ENCODE measurements at places on chromosomes 5 and 9.

DNA sequence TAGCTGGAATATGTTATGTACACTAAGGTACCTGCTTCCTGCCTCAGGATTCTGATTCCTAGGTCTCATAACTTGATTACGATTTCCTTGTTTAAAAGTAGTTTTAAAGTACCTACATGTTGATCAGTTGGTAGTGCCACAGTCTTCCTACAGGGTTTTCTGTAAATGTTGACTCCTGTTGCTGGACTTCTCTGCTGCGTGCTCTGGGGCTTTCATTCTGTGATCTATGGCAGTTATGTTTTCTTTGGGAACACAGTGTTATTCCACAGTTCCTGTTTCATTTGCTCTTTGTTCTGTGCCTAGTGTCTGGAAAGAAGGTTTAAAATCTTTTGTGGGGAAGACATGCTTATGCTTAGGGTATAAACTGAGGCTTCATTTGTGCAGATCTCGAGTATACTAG, 343.5 kb downstream of the PLK2 start:
- no peak for DNase-seq

DNA sequence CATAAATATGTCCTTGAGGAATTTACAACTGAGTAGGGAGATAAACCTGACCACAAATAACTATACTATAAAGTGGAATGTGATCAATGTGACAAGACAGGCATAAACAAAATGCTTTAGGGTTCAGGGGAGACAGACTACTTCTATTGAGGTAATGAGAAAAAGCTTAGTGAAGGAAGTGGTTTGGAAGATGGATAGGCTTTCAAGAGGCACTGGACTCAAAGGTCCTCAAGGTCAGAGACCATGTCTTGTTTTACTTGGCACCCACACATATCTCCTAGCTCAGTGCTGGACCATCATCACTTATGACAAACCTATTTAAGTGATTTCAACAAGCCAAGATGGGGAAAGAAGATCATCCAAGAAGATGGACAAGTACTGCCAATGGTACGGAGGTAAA, 257.8 kb downstream of the BNC2 start:
- DNase-seq, result no peak

DNA sequence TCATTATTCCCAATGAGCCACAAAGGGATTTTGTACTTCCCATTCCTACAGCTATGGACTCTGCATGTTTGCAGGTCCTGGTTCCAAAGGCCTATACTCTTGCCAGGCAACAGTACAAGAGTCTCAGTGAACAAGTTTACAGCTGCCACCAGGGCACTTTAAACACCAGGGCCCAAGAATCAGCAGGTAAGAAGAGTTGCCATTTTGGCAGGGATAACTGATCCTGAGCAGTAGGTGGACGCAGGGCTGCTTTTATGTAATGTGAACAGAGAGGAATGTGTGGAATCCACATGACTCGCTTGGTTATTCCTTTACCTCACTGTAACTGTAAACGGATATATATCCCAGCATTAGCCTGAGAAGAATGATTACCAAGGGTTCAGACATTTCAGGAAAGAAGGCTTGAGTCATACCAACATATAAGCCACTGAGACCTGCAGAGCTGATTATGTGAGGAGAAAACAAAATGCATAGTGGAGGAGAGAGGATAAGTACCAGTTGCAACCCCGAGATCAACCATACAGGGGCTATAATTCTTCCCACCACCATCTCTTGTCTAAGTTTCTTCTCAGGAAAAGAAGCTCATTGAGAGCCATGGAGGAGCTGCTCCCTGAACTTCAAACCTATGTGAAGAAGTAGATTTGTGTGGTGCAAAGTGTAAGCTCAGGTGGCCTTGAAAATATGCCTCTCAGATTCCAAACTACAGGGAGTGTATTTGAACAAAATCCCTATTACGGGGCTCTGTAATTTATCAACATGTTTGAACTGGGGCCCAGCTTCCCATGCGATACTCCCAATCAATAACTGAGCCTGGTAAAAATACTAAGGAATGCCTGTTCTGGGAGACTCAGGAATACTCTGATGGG, 24.6 kb downstream of the RAPGEF6 start:
- DNase-seq, result no peak

GRCh38 chr5:62621280-62621679, 42.7 kb downstream of the LRRC70 start:
- DNase-seq, result no peak

DNA sequence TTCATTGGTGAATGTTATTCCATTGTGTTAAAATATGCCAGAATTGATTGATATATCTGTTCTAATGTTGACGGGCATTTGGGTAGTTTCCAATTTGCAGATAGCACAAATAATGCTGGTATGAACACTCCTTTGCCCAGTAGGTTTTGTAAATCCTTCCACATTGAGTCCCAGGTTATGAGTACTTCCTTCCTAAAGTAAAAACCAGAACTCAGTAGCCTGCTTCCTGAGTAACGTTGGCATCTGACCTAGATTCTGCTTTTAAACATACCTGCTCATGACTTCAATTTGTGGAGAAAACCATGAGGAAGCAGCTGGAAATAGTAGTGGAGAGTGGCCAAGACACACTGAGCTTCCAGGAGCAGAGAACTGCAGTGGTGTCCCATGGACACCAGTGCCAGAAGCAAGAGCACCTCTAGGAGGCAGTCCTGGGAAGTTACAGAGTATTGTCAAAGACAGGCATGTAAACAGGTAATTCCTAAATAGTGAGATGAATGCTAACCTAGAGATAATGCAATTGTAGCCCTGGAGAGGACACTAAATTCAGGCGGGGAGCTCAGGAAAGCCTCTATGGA, 24.3 kb upstream of the RASGRF2 start:
- DNase-seq, result no peak

GRCh38 chr9:87517732-87518131, 20.1 kb downstream of the DAPK1 start:
- DNase-seq, result no peak

DNA sequence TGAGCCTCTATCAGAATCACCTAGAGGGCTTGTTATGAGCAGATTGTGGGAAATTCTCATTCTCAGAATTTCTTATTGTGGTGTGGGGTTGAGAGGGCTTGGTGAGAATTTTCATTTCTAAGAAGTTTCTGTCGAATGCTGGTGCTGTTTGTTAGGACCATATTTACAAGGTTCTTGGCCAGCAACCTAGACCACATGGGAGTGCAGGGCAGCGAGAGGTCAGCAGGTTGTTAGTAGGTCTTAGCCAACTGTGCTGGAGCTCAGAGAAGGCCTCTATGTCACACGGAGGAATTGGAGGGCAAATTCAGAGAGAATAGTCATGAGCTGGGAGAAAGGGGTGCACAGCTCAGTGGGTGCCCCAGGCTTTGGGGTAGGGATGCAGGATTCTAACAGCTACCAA, 357.0 kb downstream of the LRRC70 start:
- no peak for DNase-seq

GRCh38 chr9:89304020-89304833, 6.8 kb upstream of the CKS2 start:
- DNase-seq, result no peak

DNA sequence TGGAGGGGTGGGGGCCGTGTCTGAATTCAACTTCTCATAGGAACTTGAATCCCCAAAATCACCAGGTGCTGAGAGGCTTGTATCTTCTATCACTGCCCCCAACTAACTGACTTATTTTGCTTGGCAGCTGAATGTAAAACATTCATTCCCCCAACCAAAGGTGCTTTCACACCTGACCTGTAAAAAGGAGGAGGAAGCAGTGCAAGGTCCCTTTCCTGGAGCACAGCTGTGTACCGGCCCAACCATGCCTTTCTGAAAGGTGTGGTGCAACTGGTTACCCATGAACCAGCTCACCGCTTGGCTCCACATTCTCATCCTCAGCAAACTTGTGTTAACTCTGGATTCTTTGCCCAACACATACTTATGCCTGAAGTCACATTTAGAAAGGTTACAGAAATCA, 34.7 kb downstream of the TMEM167A start:
- DNase-seq, result no peak

DNA sequence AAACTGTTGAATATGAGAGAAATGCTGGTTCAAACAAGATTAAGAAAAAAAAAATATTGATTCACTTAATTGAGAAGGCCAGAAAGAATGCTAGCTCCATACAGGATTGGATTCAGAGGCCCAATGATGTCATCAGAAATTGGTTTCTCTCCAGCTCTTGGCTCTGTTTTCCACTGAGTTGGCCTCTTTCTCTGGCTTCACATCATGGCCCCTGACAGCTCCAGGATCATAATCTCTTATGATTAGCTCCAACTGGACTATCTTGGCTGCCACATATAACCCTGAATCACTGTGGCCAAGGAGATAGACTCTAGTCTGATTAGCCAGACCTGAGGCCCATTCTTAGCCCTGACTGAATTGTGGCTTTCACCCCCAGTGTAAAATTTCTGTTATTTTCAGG, 244.7 kb upstream of the GRAMD2B start:
- no peak for DNase-seq

GRCh38 chr9:93122721-93123221, 11.3 kb downstream of the NINJ1 start:
- DNase-seq, result no peak

DNA sequence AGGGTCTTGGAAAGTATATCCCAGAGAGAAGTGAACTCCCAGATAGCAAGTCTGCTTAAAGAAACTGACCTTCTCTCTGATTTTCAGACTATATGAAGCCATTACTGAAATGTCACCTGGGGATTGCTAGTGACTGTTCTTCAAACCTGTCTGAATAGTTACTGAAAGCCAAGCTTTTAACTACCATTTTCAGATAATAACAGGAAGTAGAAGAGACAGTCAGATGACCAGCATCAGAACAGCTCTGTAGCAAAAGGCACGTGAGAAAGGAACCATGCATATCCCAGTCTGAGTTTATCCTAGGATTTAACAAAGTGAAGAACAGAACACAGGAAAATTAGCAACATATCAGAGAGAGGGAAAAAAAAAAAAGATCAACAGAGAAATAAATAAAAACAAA, 74.9 kb upstream of the SELENOP start:
- no peak for DNase-seq

GRCh38 chr9:35847792-35848572, 19.0 kb downstream of the TMEM8B start:
- no peak for DNase-seq

- DNase-seq, result no peak
Measured at GRCh38 chr5:111557686-111558085, 45.4 kb upstream of the STARD4 start.

- no peak for DNase-seq
Measured at GRCh38 chr5:114330916-114331531, 30.8 kb upstream of the KCNN2 start.

DNA sequence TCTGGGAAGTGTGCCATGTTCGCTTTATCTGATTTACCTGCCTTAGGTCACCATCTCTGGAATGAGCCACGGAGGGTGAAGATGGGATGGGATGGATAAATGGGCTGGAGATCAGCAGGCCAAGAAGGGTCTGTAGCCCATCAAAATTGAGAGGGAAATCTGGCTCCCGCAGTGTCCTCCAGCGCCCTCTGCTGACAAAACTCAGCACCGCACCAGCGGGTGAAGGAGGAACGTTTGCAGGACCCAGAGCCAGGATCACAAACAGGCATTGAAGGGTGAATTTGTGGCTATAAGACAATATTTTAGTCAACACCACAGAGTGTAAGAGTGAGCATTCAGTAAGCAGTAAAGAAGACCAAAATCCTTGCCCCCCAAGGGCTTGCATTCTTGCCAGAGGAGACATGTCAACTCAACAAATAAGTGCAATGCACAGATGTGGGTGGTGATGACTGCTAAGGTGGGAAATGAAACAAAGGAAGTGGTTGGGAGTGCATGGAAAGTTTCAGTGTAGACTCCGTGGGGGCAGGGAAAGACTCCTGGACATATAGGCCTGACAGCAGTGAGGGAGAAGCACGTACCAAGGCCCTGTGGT, 124.4 kb downstream of the TENT4A start:
- peak; percentile 1 for DNase-seq

Data from stimulated activated naive CD4-positive, alpha-beta T cell (primary cell).